NCI-H1930 (cell line): ENCODE measurements at places on chromosomes 12 and 14.

GRCh38 chr12:114265036-114265435 lies 140.9 kb downstream of the TBX5 start:
- no peak for DNase-seq

GRCh38 chr12:70078161-70078560 lies 165.1 kb upstream of the CNOT2 start:
- no peak for DNase-seq

GRCh38 chr14:78197051-78197450 lies 26.9 kb downstream of the NRXN3 start:
- DNase-seq, result no peak

- DNase-seq, result no peak
These were observed 484.7 kb downstream of the LRIG3 start for GRCh38 chr12:58435647-58436046.

DNA sequence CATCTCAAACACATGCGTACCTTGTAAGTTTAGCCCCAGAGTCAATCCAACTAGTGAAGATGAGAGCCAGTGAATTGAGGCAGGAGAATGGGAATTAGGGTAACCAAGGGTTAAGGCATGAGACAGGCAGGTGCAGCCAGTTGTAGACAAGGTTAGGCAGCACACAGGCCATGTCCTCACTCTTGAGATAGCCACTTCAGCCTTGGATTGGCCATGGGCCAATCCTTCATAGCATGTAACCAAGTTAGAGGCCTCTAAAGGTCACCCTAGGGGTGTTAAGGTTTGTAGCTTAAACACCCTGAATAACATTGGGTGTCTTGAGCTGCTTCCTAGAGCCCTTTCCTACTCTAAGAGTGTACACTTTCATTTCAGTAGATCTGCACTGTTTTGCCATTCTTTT lies 208.2 kb upstream of the RBM19 start:
- no peak for DNase-seq

DNA sequence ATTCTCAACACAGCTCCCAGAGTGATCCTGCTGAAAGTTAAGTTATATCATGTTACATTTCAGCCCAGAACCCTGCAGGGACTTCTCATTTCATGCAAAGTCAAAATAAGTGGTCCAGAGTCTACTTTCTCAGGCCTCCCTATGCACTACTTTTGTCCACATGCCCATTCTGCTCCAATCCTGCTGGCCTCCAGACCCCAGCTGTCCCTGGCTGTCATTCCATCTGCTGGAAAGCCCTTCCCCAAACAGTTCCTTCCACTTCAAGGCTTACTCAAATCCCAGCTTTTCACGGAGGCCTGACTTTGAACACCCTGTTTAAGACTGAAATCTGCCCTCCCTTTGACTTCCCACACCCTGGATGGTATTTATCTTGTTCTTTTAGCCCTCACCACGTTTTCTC lies 109.8 kb upstream of the DNM1L start:
- DNase-seq, result no peak
